ENCODE measurements at places on chromosomes 2 and 18.

GRCh38 chr2:173117678-173118077 is 42.0 kb downstream of the MAP3K20 start:
- DNase-seq, result no peak

DNA sequence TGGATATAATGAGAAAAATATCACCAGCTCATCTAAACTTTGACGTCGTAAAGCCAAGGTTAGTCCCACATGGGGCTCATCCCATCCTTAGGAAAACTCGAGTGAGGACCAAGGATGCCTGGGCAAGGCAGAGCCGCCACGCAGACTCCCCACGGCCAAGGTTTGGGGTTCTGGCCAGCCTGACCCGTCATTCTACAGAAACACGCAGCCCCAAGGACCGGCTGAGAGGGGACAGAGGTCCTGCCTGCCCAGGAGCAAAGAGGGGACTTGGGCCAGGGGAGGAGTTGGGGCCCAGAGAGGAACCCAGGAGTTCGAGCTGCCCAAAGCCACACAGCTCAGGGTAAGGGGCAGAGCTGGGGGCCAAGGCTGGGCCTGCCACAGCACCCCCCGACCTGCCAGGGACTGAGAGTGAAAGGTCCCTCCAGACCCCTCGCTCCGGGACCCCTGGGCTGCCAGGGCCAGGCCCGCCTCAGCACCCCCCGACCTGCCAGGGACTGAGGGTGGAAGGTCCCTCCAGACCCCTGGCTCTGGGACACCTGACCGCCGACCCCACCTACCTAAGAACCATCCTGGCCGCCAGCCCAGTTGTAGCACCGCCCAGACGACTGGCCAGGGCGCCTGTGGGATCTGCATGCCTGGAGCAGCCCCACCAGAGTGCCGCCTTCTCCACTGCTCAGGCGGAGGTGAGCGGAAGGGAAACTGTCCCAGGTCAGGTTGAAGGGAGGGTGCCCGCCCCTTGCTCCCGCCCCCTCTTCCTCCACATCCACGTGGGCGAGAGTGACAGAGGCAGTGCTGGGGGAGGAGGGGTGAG is at the start of gene PDCD1:
TSS of gene PDCD1 (minus strand) at position 689 of the 811 bp plus-strand sequence. CDS start at position 633, 56 bp downstream.
- DNase-seq, result peak; percentile 67

DNA sequence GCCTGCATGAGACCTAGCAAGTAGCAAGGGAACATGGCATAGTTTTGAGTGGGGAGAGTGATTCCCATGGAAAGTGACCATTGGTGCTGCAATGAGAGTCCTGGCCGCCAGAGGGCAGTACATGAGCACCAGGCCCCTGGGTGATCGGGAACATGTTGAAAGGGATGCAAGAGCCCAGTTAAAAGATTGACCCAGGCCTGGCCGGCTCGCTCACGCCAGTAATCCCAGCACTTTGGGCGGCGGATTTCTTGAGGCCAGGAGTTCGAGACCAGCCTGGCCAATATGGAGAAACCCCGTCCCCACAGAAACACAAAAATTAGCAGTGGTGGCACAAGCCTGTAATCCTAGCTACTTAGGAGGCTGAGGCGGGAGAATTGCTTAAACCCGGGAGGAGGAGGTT is 22.2 kb downstream of the FAP start:
- DNase-seq, result peak; percentile 30

GRCh38 chr2:182949052-182949451 is 82.6 kb upstream of the FRZB start:
- DNase-seq, result no peak

DNA sequence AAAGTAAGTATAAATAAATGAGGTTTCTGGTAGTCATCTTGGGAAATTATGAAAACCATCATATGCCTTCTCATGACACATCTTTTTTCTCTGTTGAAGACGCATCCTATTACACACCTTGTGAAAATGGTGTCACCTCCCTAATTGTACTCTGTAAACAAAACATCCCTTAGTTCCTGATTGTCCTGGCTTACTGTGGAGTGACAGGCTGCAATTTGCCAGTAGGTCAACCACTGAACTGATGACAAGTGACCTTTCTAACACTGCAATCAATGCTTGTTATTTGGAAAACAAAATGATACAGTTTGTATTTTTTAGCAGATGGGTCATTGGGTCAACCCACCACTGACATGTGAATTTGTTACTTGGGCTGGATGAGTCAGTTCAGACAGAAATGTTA is 219.5 kb downstream of the PTPRM start:
- no peak for DNase-seq

GRCh38 chr2:96137321-96138178 is 752 bp downstream of the ASTL start:
- no peak for DNase-seq

- no peak for DNase-seq
These were observed 354.1 kb upstream of the ATP5MC3 start for GRCh38 chr2:175535631-175536030.

GRCh38 chr2:237326266-237327171 is 87.4 kb downstream of the COL6A3 start:
- DNase-seq, result no peak

DNA sequence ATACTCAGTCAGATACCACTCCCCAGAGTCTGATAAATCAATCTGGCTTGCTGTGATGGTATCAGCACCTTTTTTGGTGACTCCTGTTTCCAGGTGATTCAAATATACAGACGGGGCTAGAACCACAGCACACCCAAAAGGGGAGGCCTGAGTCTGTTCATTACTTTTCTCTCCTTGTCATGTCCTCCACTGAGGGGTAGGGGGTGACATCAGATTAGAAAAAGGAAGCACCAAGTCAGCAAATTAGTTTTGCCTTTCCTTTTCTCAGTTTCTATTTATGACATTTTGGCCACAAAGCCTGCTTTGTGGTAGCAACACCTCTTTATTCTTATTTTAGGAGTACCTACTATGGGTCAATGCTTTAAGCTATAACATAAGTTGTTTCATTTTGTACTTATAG is 127.4 kb downstream of the CCDC102B start:
- DNase-seq, result no peak

DNA sequence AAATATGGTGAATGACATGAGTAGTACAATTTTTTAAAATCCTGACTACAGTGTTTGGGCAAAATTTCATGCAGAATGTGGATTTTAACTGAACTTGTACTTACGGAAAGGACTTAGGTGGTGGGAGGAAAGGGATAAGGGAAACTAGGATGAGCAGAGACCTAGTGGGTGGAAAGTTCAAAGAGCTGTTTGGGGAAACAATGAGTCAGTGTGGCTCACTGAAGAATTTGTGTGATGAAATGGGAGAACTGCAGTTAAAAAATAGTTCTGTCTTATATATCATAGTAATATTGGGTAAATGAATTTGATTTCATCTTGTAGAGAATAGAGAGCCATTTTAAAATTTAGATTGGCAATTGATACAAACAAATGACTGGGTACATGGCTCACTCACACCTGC is 220.1 kb upstream of the CTAGE1 start:
- no peak for DNase-seq

DNA sequence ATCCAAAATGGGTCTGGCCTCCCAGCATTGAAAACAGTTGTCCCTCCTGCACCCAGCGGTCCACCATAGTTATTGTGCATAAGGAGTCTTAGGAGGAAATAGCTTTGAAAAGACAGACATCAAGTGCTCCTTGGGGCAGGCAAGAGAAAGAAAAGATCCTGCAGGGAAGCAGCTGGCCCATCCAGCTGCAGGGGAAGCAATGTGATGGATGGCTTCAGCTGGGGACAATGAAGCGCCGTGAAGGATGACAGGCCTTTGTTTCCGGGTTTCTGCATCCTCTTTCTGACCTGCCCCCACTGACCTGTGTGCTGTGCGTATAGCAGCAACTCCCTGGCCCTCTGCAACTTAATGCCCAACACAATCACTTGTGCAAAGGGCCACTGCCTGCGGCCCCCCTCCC is 142.9 kb upstream of the NCKAP5 start:
- DNase-seq, result no peak

DNA sequence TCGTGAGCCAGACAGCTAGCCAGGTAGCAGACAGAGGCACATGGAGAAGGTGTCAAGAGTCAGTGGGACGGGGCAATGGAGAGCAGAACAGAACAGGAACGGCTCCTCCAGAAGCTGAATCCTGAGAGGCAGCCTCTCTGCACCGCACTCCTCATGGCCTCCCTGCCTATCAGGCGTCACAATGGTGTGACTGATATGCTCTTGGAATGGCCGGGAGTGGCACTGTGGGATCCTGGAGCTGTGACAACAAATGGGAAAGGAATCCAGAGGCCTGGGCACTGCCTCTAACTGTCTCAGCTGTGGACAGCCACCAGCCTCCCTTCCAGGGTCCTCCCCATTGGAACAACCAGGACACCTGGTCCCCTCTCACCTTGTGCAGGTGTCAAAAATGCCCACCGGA is 89.1 kb upstream of the ID2 start:
- no peak for DNase-seq

GRCh38 chr2:5042666-5043440 is 649.3 kb upstream of the SOX11 start:
- no peak for DNase-seq

GRCh38 chr2:8265476-8266226 is 416.2 kb upstream of the ID2 start:
- no peak for DNase-seq

GRCh38 chr2:13401312-13401711 is 684.6 kb downstream of the TRIB2 start:
- no peak for DNase-seq

DNA sequence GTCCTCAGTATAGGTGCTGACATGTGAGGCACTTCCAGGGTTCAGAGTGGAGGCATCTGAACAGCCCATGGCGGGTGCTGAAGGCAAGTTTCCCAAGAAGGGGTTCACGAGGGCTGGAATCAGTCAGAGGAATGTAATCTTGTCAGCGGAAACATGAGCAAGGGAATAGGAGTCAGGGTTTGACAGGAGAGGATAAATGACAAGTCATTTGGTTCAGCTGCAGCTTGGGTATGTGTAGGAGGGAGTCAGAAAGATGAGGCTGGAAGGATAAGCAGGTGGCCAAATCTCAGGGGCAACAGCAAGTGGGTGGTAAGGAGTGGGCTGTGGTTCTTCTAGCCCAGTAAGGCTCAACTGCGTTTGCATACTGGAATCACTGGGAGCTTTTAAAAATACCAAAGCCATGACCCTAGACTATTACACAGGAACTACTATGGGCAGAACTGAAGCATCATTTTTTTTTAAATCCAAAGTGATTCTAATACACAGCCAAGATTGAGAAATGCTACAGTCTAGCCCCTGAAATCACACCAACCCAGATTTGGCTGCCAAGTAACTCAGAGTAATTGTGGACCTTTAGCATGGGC is 41.8 kb upstream of the NAB1 start:
- DNase-seq, result no peak

GRCh38 chr18:44682201-44682870 is 1.6 kb downstream of the SETBP1 start:
- no peak for DNase-seq

DNA sequence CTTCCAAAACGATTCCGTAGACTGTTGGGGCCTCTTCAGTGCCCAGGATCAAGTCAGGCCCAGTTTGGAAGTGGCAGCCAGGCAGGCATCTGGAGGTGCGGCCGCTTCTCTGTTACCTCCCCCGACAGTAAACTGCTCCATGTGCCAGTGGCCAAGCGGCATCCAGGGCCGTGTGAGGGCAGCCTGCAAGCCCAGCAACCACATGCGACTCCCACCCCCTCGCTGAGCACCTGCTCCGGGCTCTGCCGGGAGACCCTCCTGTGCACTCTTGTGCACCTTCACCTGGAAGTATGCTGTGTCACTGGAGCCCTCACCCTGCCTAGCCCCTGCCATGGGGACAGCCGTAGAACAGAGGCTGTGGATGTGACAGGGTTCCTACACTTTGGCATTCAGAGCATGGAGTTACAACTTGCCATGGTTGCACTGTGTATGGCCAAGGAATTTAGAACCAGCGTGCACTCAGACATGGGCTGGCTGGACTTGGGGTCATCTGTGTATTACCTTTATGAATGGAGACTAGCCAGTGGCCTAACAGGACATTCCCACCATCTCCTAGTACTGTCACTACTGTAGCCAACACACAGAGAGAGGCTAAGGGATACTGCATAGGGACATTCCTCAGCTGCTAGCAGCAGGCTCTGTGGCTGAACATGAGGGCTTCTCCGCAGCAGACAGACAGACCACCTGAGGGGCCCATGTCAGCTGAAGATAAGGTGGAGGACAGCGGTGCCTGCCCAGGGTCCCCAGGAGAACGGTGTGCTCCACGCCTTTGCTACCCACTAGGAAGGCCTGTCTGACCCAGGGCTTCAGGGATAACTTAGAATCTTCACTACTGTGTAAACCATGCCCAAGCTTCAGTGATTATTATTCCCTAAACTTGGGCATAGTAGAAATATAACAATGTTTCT is 25.0 kb upstream of the FAHD2A start:
- DNase-seq, result no peak

DNA sequence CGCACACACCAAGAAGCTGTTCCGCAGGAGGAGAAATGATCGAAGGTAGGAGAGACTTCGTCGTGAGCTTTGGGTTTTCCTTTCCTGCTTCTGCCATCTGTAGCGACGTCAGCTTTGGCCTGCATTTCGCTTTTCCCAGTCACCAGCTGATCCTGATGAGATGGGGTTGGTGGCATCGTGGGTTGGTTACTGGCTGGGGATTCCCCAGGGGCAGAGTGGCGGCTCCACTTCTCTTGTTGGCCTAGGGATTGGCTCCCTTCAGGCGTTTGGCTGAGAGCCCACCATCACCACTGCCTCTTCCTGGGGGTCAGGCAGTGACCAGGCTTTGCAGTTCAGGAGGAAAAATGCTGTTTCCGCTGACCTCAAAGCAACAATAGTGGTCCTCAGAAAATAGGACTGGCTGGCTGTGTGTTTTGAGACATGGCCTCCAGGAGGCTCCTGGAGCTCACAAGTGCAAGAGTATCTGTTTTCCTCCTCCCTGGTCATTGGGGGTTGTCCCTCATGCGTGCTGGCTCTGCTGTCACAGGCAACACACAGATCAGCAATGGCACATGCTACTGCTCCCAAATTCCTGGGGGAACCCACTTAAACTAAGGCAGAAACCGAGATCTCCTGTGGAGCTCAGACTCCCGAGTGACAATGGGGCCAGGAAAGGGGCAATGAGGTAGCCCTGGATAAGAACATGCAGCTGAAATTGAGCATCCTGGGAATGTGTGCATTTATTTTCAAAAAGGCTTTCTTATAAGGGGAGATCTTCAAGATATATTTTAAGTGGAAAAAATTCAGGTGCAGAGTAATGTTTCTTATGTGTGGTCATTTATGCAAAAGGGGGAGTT is 173.0 kb downstream of the CTIF start:
- no peak for DNase-seq

DNA sequence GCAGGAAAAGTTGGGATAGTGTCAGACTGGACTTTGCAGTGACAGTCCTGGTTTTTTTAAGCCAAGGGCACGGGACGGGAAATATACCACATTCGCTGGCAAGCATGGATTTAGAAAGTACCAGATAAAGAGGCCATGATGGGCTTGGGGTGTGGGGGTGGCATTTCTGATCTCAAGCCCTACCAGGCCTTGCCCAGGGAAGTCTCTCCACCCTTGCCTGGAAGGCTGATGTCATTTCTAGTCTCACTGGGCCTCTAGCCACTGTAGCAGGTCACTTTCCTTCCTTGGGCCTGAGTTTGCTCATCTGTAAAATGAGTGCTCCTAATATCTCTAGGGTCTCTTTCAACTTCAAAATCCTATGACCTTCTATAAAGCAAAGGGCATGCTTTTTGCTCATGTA is 1.8 kb downstream of the ZBTB7C start:
- DNase-seq, result no peak
